ENCODE measurements at places on chromosomes 2 and 18. TPM values are rescaled to one million over a fixed set of nuclear protein-coding genes. Genes with fewer than 3 reads are reported as not detected.

GRCh38 chr2:23073671-23074070 lies 311.3 kb upstream of the KLHL29 start:
- no peak for DNase-seq

DNA sequence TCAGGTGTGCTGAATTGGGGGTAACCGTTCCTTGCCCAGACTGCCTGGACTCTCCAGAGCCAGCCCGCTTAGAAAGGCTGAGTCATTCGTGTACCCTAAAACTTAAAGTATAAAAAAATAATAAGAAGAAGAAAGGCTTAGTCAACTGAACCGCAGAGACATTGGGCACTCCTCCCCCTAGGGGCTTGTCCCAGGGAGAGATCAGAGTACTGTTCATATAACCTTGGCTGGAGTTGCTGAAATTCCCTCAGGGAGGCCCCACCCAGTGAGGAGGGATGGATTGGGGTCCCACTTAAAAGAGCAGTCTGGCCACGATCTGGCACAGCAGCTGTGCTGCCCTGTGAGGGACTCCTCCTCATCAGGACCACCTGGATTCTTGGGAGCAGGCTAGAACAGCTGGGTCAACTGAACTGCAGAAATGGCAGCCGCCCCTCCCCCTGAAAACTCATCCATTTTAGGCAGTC lies 37.2 kb downstream of the ANKRD12 start:
- no peak for DNase-seq

DNA sequence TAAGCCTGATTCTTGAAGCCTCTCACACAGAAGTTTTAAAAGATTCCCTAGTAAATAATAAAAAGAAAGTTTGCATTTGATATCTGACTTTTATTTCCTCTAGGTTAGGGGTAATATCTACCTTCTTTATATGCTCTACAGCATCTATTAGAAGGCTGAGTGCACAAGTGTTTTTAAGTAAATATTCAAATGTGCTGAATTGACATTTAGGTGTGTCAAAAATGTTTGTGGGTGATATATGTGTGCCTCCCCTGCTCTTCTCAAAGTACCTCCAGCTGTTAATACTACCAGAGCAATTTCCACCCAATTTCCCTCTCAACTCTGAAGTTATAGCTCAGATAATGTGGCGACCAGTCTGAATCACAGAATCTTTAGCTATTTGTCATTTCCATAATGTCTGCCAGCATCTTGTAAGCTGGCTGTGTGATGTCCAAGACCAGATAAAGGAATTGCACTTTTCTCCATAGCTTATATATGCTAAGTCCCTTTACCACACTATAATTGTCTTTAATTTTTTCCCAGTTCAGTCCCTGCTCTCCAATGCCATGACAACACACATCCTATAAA lies 24.4 kb upstream of the ERMN start:
- no peak for DNase-seq

Gene TRIM43
- polyA plus RNA-seq, result not detected

DNA sequence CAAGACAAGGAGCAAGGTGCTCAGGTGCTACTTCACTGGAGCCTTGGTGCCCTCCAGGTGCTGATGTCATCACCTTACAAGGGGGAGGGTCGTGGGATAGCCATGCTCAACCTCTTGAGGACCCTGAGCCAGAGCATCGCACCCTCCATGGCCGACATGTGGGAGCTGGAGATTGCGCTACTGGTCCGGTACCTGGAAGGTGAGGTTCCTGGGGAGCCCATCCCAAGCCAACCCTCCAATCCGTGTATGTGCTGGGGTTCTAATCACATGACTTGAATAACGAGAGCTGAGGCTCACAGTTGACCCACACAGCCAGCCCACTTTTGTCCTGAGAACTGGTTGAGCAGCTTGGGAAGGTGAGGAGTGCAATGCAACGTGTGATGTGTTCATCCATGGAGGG lies 25.9 kb downstream of the MROH2A start:
- no peak for DNase-seq

Gene IL1B
- polyA plus RNA-seq, result 1.7 TPM

DNA sequence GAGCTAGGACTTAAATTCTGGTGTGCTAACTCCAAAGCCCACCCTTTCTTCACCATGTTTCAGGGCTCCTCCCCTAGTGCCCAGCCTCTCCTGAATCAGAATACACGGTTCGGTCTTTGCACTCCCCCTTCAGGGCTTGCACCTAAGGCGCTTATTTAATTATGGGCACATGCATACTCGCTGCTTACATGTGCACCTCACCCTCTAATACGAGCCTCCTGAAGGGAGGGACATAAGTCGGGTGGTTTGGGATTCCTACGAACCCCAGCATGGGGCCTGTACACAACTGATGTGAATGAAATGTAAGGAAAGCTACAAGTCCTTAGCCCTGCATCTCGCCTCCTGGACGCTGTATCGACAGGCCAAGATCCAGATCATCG lies 435 bp downstream of the IFT172 start:
- DNase-seq, result peak; percentile 8

DNA sequence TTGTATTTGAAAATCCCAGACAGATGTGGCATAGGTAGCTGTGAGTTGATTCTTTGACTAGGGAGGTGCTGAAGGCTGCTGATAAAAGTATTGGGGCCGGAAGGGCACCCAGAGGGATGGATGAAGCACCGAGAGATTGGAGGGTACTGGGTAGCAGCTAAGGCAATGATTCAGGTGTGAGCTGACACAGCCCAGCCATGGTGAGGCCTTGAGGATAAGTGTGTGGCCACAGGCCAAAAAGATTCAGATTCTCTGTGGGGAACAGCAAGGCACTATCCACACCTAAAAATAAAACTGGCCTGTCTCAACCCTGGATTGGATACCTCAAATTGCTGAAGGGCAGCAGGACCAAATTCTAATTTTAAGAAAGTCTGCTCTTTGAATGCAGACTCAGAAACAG lies 35.2 kb downstream of the RDH14 start:
- DNase-seq, result no peak

- no peak for DNase-seq
Measured at GRCh38 chr2:119836455-119837142, 76.9 kb downstream of the PTPN4 start.

DNA sequence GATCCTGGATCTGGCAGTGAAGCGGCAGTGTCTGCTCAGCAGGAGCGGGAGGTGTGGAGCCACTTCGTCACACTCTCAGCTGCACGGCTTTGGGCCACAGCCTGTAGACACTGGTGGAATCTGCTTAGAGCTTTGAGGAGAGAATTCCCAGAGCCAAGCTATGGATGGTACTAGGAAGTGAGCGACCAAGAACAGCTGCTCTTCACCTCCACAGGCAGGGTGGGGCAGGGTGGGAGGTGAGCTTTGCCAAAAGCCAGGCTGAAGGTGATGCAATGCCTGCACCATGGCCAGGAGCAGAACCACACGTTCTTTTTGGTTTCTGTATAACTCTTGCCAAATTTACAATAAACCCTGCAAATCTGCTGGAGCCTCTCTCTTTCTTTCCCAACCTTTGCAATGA lies 226.1 kb downstream of the ANKRD30B start:
- no peak for DNase-seq

Gene SP5
- 0.71 TPM for polyA plus RNA-seq

DNA sequence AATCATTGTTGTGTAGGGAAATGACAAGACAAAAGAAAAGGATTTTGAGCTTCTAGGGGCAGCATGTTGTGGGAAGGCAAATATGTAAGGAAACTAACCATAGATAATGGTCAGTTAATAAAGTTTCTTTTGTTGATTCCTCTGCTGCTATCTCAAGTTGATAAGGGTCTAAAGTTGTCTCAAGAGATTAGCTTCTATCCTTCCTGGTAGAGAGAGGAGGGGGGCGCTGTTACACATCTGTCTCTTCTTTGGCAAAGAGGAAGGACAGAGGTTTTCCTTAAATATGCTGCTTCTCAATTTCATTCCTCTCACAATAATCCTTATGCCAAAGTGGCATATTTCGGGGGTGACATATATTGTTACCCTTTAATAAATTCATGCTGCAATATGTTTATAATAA lies 944.0 kb downstream of the DPP10 start:
- no peak for DNase-seq

Gene SELENOI
- 23.0 TPM for polyA plus RNA-seq

Gene ERFE
- 5.1 TPM for polyA plus RNA-seq

DNA sequence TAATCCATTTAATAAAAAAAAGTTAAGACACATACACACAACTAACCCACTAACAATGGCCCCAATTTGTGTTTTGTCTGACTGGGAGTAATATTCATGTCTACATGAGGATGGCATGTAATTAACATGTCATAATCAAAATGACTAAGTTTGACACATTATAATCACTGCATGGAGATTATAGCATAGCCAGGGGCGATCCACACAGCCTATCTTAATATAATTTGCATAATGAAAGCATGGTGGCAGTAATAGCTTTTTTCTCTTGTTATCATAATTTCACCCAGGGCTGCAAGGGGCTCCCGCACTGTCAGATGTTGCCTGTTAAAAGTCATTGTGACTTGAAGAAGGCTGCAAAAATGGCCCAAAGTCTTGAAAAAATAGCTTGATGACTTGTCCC lies 243.7 kb downstream of the SMAD2 start:
- DNase-seq, result no peak

Gene CHRND
- 0.59 TPM for polyA plus RNA-seq

Gene DSC3
- polyA plus RNA-seq, result 1.7 TPM

- DNase-seq, result no peak
Measured at GRCh38 chr2:142037066-142037465, 93.8 kb downstream of the LRP1B start.

DNA sequence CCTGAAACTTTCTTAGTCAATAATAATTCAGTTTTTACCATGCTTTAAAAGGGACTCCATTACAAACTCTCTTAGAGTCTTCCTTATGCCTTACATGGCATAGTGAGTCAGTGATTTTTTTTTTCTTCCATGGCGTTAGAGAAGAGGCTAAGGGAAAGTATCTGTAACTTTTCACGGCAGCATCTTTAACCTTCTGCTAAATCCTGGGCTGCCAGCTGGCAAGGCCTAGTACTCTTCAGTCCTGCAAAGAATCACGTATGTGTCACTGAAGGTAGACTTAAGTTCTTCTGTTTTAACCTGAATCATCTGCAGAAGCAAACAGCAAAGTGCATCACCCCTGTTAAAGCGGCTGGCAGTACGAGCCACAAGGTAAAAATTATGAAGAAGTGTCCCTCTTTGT lies 286.3 kb upstream of the FN1 start:
- DNase-seq, result no peak

- no peak for DNase-seq
Measured at GRCh38 chr2:195337597-195337996, 319.4 kb upstream of the SLC39A10 start.

- DNase-seq, result no peak
Measured at GRCh38 chr2:113228351-113228750, 50.4 kb downstream of the PAX8 start.

Data from right renal cortex interstitium (tissue), 3 donors.